ENCODE measurements at places on chromosomes 11 and 22.

GRCh38 chr11:119343726-119344125 is 2.8 kb downstream of the MFRP start:
- no peak for DNase-seq

- no peak for DNase-seq
These were observed 50.2 kb downstream of the GAB4 start for GRCh38 chr22:16957781-16958180.

DNA sequence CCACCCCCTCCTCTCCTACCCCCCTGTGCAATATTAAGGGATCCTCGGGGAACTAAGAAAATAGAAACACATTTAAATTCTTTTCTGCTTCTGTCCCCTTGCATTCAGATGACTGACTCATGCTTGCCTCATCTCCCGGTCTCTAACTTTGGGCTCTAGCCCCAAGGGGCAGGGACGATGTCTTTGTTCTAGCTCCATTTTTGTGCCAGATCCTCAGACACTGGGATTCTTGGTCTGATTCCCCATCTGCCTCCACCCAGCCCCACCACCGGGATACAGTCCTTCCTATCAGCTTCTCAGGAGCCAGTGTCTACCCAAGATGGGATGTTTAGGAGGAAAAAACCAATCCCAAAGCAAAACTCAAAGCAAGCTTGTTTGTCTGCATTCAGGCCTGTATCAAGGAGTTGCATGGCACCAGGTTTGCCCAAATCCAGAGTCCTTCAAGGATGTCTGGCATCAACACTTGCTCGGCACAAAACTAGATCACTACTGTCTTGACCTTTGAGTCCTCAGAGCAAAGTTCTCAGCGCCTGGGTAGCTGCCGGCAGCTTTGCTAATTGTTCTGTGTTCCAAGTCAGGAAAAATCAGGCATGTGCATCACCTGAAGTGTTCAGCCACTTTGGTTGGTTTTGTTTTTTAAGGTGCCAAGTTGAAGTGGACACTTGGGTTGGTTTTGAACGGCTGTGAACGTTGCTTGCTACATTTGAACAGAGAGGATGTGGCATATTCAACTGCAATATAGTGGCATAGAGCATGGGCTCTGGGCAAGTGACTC is 212.8 kb downstream of the DSCAML1 start:
- no peak for DNase-seq

- DNase-seq: no peak
These were observed 812.2 kb downstream of the JRKL start for GRCh38 chr11:97201743-97202612.

DNA sequence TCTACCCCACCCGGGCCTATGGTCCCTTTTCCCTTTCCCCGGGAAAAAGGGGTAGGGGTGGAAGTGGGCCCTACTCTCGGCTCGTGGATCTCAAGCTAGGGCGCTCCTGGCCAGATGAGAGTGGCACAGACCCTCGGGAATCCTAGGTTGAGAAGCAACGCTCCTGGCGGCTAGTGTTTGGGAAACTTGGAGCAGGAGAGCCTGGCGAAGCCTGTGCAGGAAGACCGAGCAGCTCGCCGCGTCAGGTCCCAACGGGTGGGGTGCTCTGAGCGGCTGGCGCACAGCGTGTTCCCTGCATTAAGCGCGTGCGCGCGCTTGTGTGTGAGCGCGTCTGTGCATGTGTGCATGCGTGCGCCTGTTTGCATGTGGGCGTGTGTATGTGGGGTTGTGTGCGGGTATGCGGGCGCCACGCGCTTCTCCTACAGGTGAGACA is 7.1 kb upstream of the FLI1 start:
- no peak for DNase-seq

Data from SK-N-DZ (cell line).